Activated CD8-positive, alpha-beta memory T cell treated with anti-CD3 and anti-CD28 coated beads, Interleukin-2, amount 50 U/mL, for 48 hours (primary cell): ENCODE measurements at places on chromosomes 5 and 9.

GRCh38 chr5:14686517-14686916 is 22.0 kb downstream of the OTULIN start:
- no peak for DNase-seq

- no peak for DNase-seq
Observed at GRCh38 chr9:89383721-89384300, 65.5 kb downstream of the SECISBP2 start.

- no peak for DNase-seq
Observed at GRCh38 chr9:125088752-125089151, 54.6 kb downstream of the SCAI start.

DNA sequence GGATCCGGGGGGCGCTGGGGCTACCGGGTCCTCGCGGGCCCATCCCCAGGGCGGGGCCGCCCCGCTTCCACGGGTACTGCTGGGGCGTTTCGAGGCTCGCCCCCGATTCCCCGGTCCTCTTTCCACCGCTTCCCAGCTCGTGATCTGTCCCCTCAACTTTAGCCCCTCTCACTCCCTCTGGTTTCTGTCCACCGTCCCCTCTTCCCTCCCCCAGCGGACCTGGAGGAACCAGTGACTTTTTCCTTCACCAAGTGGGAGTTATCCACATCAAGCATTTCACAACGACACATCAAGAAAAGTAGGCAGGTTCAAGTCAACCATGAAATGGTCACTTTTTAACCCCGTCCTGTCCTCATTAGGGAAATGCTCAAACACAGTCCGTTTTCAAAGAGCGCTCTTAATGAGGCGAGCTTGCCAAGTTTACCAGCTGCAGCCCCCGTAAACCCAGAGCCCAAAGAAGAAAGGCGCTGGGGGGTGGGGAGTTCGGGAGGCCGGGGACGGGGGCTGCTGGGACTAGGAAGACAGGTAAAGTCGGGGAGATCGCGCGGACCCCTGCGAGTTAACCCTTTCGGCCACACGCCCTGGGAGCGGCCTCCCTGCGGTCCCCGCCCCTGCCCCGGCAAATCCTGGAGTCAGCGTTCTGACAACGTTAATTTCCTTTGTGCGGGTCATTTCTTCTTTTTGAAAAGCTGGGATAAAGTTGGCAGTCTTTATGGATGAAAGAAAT is 2.1 kb upstream of the NFIB start:
- DNase-seq, result no peak

GRCh38 chr9:120889606-120890271 is 12.8 kb upstream of the PHF19 start:
- DNase-seq, result no peak
